ENCODE measurements at places on chromosomes 6 and 20.
A peak's percentile ranks its signal among the peaks of the same experiment; 100 is the strongest.

DNA sequence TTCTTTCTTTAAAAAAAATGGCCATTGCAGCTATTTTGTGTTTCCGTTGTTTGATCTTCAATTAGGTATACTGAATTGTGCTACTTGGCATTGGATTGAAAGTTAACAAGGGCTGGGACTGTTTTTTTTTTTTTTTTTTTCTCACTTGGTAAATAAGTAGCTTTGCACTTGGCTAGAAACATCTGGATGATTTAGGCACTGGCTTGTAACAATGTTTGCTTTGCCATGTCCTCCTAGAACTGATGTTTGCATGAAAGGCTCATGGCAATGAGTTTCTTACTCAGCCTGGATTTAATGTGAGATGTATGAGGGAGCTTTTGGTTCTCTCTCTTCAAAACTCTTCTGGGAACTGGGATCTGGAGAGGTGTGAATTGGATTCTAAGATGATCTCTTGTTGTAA is 414.1 kb downstream of the CDH26 start:
- no peak for DNase-seq
- H3K27ac ChIP-seq = no peak overlapping the region
- no peak overlapping the region for H3K4me3 ChIP-seq
- H3K36me3 ChIP-seq = no peaks in the 10 kb centered on the region
- no peaks in the 10 kb centered on the region for H3K4me1 ChIP-seq
- H3K27me3 ChIP-seq = no peaks in the 10 kb centered on the region

GRCh38 chr20:25407311-25408169 is at the start of gene GINS1:
TSS of gene GINS1 (plus strand) at chr20:25407673. CDS start at chr20:25407821, 148 bp downstream.
- H3K36me3 ChIP-seq = no peaks in the 10 kb centered on the region
- no peaks in the 10 kb centered on the region for H3K27me3 ChIP-seq
- peak; percentile 92 for DNase-seq
- H3K27ac ChIP-seq = no peak within 1 kb of the TSS
- peak within 1 kb of the TSS; percentile 60 for H3K4me3 ChIP-seq

DNA sequence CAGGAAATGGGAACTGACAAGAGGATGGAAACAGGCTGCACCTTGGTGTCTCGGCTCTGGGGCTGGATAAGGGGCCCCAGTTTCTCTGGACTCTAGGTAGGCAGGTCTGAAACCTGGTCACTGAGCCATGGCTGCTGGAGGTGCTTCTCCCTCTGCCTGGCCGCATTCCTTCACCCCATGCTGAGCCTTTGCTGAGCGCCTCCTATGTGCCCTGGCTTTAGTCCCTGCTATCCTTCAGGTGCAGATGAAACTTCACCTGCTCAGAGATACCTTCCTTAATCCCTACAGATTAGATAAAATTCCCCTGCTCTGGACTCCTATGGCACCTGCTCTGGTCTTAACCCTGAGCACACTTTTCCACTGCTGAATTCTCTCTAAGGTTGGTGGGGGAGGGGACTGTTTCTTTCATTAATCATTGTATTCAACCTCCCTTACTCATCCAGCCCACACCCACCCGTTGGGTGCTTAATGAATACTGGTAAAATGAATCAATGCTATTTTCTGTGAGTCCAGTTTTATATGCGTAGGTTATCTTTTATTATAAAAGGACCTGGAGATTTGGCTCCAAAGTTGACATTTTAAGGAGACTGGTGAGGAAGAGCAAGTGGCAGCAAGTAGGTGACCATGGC is 19.3 kb downstream of the MYLK4 start:
- H3K4me1 ChIP-seq = peaks cover 34% of the 10 kb centered on the region
- DNase-seq = no peak
- peak overlapping the region; percentile 39 for H3K27ac ChIP-seq
- no peaks in the 10 kb centered on the region for H3K36me3 ChIP-seq
- no peaks in the 10 kb centered on the region for H3K27me3 ChIP-seq

- H3K36me3 ChIP-seq = no peaks in the 10 kb centered on the region
- no peaks in the 10 kb centered on the region for H3K4me1 ChIP-seq
- DNase-seq = no peak
- H3K4me3 ChIP-seq = no peak overlapping the region
- H3K27me3 ChIP-seq = no peaks in the 10 kb centered on the region
These were observed 28.7 kb downstream of the SAYSD1 start for GRCh38 chr6:39086294-39086693.

DNA sequence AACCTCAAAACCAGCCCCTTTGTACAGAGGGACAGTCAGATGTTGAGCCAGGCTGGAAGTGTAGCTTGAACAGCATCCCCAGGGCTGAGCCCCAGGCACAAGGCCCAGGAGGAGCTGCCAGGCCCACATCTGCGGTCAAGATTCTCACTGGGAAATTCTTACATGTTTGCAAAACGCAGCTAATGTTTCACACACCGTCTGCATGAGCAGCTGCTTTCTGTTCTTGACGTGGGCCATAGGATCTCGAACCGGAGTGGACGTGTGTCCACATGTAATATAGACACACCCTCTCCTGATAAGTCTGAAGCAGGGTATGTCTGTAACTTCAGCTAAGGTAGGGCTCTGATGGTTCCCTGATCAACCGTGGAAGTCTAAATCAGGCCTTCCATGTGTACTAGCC is 41.3 kb upstream of the TRAF3IP2 start:
- H3K36me3 ChIP-seq = no peaks in the 10 kb centered on the region
- H3K4me3 ChIP-seq = no peak overlapping the region
- H3K27me3 ChIP-seq = no peaks in the 10 kb centered on the region
- H3K27ac ChIP-seq = no peak overlapping the region

DNA sequence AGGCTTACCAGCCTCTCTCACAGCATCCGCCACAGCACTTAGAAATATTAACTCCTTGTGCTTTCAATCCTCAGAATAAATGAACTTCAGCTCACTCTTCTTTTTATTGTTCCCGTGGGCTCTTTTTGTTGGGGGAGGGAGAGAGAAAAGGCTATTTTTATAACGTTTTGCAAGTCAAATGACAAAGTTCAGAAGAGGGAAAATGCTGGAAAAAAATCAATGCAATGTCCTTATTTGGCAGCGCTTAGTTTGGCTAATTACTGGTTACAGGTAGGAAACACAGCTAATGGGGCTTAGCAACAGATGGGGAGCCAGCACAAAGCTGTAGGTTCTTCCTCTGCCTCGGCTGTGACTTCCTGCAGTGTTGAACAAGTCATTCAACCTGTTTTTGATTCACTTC is 1067.0 kb upstream of the MAP3K7 start:
- no peak overlapping the region for H3K27ac ChIP-seq
- H3K4me1 ChIP-seq = peaks cover 8% of the 10 kb centered on the region
- H3K36me3 ChIP-seq = no peaks in the 10 kb centered on the region
- H3K27me3 ChIP-seq = no peaks in the 10 kb centered on the region

GRCh38 chr20:50470264-50470858 is 39.8 kb upstream of the PTPN1 start:
- no peaks in the 10 kb centered on the region for H3K36me3 ChIP-seq
- no peak overlapping the region for H3K27ac ChIP-seq
- no peaks in the 10 kb centered on the region for H3K27me3 ChIP-seq

GRCh38 chr6:27495386-27496135 is 22.7 kb upstream of the ZNF184 start:
- H3K4me1 ChIP-seq = no peaks in the 10 kb centered on the region
- H3K27me3 ChIP-seq = no peaks in the 10 kb centered on the region
- peak; percentile 65 for DNase-seq
- H3K27ac ChIP-seq = no peak overlapping the region
- H3K4me3 ChIP-seq = peak overlapping the region; percentile 47

DNA sequence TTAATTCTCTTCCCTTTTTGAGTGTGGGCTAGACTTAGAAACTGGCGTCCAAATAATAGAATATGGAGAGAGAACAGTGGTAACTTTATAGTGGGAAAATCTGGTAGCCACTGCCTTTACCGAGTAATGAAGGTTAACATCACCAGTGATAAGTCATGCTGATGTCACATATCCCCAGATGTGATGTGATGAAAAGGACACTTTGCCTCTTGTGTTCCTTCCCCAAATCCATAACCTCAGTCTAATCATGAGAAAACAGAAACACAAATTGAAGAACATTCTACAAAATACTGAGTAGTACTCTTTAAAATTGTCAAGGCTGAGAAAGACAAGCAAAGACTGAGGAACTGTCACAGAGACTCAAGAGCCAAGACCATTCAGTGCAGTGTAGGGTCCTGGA is 17.8 kb downstream of the ANKS1A start:
- no peak overlapping the region for H3K27ac ChIP-seq
- peaks cover 38% of the 10 kb centered on the region for H3K4me1 ChIP-seq
- no peaks in the 10 kb centered on the region for H3K27me3 ChIP-seq
- no peak for DNase-seq
- no peak overlapping the region for H3K4me3 ChIP-seq
- H3K36me3 ChIP-seq = no peaks in the 10 kb centered on the region

GRCh38 chr20:62885046-62885895 is 23.6 kb upstream of the TCFL5 start:
- H3K27ac ChIP-seq = no peak overlapping the region
- DNase-seq = no peak
- H3K36me3 ChIP-seq = no peaks in the 10 kb centered on the region
- H3K27me3 ChIP-seq = no peaks in the 10 kb centered on the region

- H3K4me1 ChIP-seq = peaks cover 26% of the 10 kb centered on the region
- H3K27ac ChIP-seq = no peak overlapping the region
- H3K4me3 ChIP-seq = no peak overlapping the region
- H3K36me3 ChIP-seq = no peaks in the 10 kb centered on the region
These were observed 64.4 kb downstream of the TMEM170B start for GRCh38 chr6:11601776-11602605.

GRCh38 chr6:22401206-22401605 is 104.4 kb upstream of the PRL start:
- H3K27me3 ChIP-seq = no peaks in the 10 kb centered on the region
- H3K4me1 ChIP-seq = no peaks in the 10 kb centered on the region
- no peak for DNase-seq
- no peak overlapping the region for H3K4me3 ChIP-seq

- H3K27ac ChIP-seq = no peak overlapping the region
- no peak for DNase-seq
- H3K27me3 ChIP-seq = no peaks in the 10 kb centered on the region
- H3K36me3 ChIP-seq = no peaks in the 10 kb centered on the region
These were observed 66.1 kb downstream of the B4GALT5 start for GRCh38 chr20:49647550-49647949.

DNA sequence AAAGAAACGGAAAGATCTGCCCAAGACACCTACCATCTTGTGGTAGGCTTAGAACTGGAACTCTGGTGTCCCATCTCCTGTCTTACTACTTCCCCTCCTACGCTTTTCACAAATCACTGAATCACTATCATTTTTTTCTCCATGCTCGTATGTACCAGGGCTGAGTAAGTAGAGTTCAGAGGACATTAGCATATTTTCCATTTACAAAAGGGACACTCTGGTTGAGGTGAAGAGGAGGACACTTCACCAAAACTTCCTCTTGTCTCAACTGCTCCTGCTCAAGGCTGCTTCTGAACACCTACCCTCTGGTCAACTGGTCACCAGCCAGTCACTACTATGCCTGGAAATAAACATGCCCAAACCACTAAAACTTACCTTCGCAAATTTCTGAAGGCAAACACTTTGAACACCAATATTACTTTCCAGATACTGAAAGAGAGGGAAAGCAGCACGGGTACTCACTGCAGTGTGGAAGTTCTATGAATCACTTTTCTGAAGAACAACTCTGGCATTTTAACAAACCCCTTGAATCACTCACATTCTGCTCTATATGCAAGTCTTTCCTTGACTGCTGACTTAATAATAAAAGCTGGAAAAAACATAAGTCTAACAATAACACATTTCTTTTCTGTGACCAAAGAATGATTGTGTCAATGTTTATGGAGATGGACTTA is 123.3 kb downstream of the INSM1 start:
- no peaks in the 10 kb centered on the region for H3K4me1 ChIP-seq
- no peaks in the 10 kb centered on the region for H3K27me3 ChIP-seq
- no peak for DNase-seq
- H3K36me3 ChIP-seq = no peaks in the 10 kb centered on the region
- H3K27ac ChIP-seq = no peak overlapping the region

DNA sequence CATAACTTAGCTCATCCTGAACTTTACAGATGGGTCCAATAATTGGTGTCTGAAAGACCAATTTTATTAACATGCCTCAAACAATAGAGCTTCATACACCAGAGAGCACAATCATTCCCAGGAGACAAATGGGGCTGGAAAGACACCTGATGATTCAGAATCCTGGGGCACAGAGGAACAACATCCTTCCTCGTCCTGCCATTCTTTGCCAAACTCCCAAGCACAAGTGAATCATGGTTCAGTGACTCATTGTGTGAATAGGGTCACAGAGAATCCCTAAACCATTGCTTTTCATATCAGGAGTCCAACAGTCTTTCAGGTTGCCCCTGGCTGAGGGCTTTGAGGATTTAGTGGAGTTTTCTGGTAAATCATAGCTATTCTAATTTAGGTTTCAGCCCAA is 266.4 kb upstream of the BMP2 start:
- H3K4me3 ChIP-seq = no peak overlapping the region
- no peaks in the 10 kb centered on the region for H3K27me3 ChIP-seq
- DNase-seq = no peak
- H3K27ac ChIP-seq = no peak overlapping the region
- no peaks in the 10 kb centered on the region for H3K36me3 ChIP-seq

DNA sequence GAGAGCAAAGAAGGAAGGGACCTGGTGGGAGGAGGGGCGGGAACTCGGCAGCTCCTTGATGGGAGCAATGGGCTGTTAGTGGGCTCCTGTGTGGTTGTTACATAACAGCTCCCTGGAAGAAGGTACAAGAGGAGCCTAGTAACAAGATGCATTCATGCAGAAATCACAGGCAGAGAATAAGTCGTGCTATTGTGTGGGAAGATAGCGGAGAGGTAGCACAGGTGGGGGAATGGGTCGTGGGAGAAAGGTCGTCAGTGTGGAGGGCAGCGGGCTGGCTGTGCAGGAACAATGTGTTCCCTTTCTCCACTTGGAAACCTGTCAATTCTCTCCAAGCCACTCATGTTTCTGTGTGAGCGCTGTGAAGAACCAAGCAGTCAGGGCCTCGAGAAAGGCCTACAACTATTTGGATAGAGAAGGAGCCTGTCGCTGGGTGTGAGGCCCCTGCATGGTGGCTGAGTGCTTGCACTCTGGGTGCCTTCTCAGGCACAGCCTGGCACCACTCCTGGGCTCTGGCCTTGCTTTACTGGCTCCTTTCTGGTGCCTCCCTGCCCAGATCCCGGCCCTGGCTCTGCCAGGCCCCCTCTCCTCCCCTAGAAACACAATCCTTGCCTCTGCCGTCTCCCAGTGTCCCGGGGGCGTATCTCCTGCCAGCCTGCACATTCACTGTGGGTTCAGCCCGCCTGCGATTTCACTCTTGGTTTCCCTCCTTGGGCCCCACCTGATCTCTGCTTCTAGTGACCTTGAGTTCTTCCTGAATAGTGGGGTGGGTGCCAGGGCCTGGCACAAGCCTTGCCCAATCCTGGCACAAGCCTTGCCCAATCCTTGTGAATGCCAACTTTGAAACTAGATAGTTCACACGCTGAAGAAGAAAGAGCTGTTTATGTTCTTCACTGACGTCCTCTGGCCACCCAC is 7.4 kb upstream of the FGD2 start:
- no peak overlapping the region for H3K4me3 ChIP-seq
- H3K4me1 ChIP-seq = peaks cover 36% of the 10 kb centered on the region
- H3K27me3 ChIP-seq = no peaks in the 10 kb centered on the region
